ENCODE measurements at places on chromosomes 3 and 15.

DNA sequence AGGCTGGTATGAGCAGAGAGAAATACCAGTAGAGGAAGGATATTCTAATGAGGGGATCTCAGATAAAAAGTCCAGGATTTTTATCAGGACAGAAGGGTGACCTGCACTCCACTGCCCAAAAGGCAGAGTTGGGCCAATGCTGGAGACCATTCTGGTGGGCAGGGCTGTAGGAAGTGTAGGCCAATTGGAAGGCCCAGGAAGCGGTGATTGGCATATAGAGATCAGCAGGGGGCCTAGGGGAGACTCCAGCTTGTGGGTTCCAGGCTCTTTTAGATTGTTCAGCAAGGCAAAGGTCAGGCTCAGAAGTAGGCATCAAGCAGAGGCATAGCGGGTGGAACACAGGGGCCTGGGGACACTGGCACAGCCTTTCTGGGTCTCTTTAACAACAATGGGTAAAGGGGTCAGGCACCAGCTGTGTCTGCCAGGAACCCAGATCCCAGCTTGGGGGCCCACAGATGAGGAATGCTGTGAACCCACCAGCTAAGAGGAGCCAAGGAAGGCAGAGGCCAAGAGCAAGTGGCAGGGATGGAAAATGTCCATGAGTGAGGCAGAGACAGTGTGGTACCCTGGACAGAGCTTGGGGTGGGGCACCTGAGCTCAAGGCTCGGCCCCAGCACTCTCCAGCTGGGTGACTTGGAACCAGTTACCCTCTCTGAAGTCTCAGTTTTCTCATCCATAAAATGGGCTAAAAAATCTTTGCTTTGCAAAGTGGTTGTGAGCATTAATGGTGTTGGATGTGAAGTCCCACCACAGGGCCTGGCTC, 27.0 kb upstream of the RASGRF1 start:
- no peak for DNase-seq

DNA sequence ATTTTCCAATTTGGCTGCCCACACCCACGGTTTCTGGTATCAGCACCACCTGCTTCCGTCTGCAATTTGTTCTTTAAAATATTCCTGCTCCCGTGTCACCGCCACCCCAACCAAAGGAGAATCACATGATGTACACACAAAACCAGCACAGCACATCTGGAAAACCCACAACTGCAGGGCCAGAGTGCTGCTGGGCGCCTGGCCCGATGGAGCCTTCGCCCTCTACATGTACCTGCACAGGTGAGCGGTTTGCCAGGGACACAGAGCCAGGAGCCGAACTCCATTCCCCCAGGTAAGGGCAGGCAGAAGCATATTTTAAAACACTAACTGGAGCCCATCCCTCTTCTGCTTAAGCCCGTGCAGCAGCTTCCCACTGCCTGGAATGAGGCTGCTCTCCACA, 75.6 kb downstream of the ADAMTS17 start:
- no peak for DNase-seq

- DNase-seq, result no peak
Observed at GRCh38 chr3:165404357-165405027, 208.3 kb upstream of the SLITRK3 start.

DNA sequence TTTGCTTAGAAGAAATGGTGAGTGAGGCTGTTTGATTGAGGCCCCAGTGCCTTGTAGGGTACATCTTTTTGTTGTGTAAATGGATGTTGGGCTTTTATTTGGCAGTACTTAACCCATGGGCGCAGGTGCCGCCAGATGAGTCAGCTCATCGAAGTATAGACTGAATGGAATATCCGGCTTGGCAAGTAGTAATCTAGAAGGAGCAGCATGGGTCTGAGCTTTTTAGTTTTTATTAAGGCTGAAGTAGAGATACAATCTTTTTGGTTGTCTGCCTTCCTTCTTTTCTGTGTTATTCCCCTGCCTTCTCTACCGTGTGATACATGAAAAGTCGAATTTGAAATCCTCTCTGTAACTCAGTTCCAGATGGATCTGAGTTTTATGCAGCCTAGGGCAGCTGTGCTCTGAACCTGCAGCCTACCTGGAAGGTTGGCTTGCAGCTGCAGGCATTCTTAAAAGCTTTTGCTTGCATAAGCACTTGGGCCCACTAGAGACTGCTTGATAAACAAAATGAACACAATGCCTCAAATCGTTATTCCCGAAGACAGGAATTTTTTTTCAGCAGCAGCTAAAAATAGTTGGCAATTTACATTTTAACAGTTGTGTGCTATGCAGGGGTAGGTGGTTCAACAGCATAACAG, 177.5 kb upstream of the CGNL1 start:
- DNase-seq, result peak; percentile 63

GRCh38 chr3:72663429-72663828, 184.8 kb downstream of the SHQ1 start:
- peak; percentile 72 for DNase-seq

GRCh38 chr3:197428117-197428801, 127.5 kb downstream of the BDH1 start:
- no peak for DNase-seq

DNA sequence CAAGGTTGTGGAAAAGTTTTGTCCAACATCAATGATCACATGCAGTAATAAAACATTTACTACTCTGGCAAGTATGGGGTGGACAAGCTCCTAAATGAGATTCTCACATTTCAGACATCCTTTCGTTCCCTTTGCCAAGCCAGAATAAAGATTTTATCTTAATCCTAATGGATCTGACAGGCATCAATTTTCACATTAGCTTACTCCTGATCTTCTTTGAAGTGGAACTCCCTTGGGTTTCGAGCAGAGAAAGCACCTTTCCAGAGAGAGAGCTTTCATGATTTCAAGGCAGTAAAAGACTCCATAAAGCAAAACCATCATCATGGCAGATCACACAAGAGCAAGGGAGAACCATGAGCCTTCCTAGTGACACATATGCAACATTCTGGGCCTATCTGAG, 27.3 kb upstream of the EID1 start:
- DNase-seq, result no peak

GRCh38 chr15:52679232-52680040, at the start of gene ATOSA:
Gene ATOSA, minus strand, starts transcription at chr15:52679388. Its CDS starts 1,367 bp downstream, at chr15:52678021.
- DNase-seq, result peak; percentile 71

Measured in NCI-H1436 (cell line).